GM12864 (cell line): ENCODE measurements at places on chromosomes 5 and 9.

DNA sequence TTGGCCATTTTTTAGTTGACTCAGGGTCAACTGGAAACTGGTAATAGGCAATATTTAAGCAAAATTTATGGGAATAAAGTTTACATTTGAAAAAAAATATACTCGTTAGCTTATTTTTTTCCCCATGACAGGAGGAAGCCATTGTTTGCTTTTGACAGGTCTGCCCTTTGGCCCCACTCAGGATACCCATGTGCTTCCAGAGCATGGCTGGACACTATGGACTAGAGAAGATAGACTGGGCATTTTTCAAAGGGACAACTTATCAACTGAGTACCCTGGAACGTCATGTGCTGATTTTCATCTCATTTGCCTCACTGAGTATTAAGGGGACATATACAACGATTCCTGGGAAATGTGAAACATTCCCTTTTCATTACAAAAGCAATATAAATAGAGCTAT, 83.1 kb upstream of the SMIM32 start:
- no peak for DNase-seq

- no peak for DNase-seq
Measured at GRCh38 chr9:108245901-108246300, 609.9 kb downstream of the ACTL7B start.

DNA sequence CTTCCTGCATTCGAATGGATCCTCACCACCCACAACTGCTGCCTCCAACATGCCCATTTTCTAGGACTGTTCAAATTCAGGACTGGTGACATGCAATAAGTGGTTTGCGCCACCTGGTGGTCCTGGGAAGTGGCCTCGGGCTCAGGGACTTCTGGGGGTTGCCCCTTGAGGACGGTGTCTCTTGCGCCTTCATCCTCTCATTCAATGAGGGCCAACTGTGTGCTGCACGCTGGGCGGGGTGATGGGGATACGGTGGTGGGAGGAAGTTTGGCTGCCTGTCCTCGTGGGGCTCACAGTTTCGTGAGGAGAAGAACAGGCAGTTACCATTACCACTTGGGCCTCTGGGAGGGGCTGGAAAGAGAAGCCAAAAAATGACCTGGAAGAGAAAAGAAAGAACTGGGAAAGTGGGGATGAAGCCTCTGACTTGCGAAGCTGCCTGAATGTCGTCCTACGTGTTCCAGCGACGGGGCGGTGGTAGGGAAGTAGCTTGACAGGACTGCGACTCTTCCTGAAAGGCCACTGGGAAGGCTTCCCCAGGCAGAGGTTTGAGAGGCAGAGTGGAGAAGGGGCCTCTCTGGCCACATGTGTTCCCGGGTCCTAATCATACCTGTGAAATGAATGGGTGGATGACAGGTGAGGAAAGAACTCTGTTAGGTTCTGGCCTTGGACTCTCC, 49.0 kb downstream of the PSD2 start:
- DNase-seq = peak; percentile 60

GRCh38 chr5:58330781-58331180, 129.1 kb downstream of the PLK2 start:
- no peak for DNase-seq

DNA sequence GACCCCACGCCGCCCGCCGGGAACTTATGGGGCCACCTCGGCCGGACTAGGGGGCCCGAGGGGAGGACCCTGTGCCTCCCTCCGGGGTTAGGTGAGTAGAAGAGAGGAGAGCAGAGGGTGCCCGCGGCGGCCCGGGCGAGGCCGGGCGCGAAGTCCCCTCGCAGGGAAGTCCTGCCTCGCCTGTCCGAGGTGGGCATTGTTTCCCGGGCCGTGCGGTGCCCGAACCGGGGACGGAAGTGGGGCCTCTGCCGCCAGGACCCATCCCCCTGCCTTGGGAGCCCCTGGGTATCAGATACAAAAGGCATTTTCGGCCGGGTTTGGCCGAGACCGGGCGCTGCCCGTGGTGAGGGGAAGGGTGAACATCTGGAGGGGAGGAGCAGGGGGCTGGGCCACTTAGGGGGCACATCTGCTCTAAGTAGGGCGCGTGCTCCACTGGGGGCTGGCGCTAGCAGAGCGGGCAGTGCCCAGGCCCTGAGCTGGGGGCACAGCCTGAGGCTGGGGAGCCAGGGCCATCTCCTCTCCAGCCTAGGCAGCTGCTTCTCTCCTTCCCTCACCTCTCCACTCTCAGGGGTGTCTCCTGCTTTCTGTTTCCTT, 48.2 kb downstream of the DAB2IP start:
- DNase-seq = no peak

DNA sequence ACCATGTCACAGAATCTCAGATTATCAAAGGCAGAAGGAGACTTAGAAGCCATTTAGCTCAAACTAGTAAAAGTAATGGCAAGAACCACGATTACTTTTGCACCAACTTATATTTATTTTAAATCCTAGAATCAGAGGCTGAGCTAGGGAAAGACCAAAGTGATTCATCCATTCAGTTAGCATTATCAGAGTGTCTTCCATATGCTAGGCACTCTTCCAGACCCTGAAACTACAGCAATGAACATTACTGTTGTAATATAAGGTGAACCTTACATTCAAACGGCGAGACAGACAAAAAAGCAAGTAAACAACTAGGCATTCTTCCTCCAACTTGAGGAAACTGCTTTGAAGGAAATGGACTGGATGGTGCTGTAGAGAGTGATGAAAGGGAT, 7.9 kb downstream of the PDE6A start:
- no peak for DNase-seq

DNA sequence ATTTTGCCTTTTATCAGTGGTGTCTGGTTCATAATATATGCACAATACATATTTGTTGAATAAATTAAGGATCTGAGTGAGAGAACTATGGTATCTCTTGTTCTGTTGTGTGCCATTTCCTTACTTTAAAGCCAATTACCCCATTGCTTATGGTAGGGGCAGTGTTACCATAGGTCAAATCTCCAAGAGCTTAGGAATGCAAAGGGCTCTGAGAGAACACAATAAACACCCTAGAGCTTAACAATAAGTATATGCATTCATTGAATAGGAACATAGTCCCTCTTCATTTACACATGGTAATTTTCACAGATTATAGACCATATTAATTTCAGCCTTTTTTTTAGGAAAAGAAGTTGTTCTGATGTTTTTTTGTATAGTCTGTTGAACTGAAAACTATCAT, 112.2 kb downstream of the MCTP1 start:
- no peak for DNase-seq

GRCh38 chr9:26949637-26950069, 2.6 kb upstream of the PLAA start:
- DNase-seq = no peak

DNA sequence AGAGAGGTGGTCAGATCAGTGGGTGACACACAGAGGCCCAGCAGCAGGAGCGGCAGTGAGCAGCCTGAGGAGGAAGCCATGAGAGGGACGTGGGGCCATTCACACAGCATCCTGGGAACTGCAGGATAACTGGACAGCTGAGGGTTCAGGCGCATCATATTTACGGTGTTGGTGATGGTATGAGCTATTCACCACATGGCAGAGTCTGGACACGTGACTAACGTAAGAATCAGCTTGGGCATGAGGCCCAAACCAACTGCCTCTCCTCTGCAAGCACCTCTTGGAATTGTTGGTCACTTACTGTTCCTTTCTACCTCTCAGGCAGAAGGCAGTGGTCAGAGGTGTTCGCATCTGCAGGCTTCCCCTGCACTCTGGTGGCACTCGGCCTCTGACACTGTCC, 141.1 kb downstream of the ENTREP1 start:
- no peak for DNase-seq
